Activated CD4-positive, alpha-beta T cell treated with anti-CD3 and anti-CD28 coated beads, Interleukin-10, Interleukin-2, amounts not matched to agents 100 ng/mL and 50 ng/mL, durations not matched to agents 16 hours and 8 hours (primary cell): ENCODE measurements at places on chromosomes 12 and 14.

- DNase-seq: no peak
Observed at GRCh38 chr12:67813456-67813904, 164.9 kb downstream of the DYRK2 start.

DNA sequence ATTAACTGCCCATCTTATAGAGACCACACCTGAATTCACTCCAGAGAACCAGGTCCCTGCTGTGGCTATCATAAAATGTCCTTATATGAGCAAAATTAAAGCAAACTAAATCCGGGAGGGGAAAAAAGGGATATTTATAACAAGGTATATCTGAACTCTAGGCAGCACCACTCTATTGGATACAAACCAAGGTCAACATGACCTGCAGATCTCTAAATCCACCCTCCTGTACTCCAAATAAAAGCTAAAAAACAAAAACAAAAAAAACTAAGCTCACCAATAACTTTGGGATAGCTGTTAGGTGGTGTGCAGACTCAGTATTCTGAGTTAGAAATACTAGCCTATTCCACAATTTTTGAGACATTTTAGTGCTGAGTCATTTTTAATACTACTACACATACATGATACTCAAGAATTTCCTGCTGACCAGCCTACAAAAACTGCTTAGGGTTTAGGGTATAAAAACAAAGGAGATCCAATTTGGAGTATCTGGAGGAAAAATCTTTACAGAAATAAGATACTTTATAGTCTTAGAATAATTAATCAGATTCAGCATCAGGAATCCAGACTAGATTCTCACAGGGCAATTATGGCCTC lies 46.6 kb upstream of the LTBP2 start:
- DNase-seq: no peak

- DNase-seq: no peak
Observed at GRCh38 chr12:52216100-52216499, 16.9 kb upstream of the KRT7 start.

- DNase-seq: peak; percentile 43
Observed at GRCh38 chr14:93936245-93936644, 9.1 kb downstream of the FAM181A start.

DNA sequence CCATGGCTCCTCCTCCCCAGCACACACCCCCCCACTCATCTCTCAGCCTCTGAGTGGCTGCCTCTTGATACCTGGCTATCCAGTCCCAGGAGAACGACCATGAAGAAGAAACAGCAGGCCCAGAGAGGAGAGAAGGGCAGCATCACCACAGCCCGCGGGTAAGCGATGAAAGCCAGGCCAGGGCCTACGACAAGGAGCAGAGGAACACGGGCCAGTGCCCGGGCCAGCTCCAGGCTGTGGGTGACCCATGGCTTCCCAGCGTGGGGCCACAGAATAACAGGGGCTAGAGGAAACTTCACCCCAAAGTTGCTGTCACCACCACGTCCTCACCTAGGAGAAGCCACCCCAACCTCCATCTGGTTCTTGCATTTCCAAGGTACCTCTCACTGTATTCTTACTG lies 10.4 kb upstream of the SLC6A12 start:
- DNase-seq: no peak

DNA sequence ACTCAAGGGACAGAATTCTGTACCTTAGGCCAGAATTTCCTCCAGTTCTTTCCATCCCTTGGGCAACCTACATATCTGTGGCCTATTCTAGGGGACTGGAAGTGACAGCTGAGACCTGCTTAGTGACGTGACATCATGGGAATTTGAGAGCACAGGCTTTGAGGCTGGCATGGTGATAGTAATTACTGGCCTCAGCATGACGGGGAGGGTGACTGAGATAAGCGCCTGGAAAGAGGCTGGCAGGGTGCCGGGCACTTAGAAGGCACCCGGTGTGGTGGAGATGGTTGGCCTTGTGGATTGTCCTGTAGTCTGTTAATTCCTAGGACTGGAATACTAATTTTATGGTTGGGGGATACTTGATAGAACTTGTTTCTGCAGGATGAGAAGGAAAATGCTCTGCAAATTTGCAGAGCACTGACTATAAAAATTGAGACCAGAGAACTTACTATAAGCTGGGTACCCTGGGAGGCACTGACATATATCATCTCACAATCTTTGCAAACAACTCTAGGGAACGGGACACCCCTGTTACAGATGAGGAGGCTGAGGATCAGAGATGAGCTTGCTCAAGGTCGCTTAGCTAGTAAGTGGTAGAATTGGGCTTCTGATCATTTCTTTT lies 42.2 kb upstream of the TBX3 start:
- DNase-seq: no peak

DNA sequence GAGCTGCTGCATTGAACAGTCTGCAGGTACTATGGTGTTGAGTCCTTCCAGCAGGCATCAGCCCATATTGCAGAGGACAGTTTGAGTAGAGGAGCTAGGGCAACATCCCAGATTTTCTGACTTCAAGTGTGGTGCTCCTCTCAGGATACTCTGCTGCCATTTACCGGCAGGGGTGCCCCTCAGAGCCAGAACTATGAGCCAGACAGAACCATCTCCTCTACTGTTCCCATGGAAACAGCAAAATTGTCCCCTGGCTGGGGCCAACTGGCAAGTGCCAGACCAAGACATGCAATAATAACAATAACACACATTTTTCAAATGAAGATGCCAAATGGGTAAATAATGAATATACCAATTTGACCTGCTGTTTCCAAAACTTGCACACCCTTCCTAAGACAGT lies 102.9 kb downstream of the ADCK1 start:
- no peak for DNase-seq
